Cardiac septum (tissue), 1 donor: ENCODE measurements at places on chromosomes 4 and X. TPM values are rescaled to one million over a fixed set of nuclear protein-coding genes. Genes with fewer than 3 reads are reported as not detected.

Gene IGSF1
- 16.3 TPM for total RNA-seq

Gene TEX13C
- not detected for total RNA-seq

Gene MAML3
- total RNA-seq = 4.1 TPM

Gene UBA1
- 160 TPM for total RNA-seq

Gene HCCS
- total RNA-seq = 56.0 TPM

Gene GPM6B
- total RNA-seq = 2.0 TPM

DNA sequence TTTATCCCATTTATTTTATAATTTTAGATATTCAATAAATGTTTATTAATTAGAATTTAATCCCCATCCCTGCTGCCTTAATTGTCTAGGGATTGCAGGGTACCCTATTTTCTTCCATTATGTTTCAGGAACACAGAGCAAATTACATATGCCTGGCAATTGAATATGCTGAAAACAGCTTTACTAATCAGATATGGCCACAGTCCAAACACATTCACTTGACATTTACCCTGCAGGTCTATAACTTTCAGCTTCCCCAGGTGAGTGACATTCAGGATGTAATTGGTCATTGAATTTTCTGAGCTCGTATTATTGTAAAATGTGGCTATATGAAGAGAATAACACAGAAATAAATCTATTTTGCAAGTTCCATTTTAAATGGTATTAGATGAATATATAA is 218.7 kb upstream of the NDST4 start:
- DNase-seq = no peak

DNA sequence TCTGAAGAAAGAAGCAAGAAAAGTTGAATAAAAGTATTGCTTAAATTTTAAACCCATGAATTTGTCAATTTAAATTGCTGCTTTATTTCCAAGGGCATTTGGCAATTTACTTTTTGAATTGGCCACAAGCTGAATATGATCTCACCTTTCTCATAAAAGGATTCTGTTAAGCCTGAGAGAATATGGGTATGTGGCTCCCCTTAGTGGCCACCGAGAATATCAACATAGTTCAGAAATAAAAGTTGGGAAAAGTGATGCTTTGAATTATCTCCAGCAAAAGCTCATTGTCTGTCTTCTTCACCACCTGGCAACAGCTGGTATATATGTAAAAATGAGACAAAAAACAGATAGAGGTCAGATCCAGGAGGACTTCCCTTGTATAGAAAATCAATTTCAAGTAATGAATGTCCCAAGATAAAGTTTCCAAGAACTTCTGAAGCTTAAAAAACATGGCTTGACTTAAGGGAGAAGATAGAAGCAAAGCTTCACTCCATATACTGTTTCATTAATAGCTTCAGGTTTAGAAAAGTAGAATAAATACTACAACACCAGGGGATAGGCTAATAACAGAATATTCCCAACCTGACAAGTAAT is 290.7 kb upstream of the FAM241A start:
- DNase-seq = no peak

DNA sequence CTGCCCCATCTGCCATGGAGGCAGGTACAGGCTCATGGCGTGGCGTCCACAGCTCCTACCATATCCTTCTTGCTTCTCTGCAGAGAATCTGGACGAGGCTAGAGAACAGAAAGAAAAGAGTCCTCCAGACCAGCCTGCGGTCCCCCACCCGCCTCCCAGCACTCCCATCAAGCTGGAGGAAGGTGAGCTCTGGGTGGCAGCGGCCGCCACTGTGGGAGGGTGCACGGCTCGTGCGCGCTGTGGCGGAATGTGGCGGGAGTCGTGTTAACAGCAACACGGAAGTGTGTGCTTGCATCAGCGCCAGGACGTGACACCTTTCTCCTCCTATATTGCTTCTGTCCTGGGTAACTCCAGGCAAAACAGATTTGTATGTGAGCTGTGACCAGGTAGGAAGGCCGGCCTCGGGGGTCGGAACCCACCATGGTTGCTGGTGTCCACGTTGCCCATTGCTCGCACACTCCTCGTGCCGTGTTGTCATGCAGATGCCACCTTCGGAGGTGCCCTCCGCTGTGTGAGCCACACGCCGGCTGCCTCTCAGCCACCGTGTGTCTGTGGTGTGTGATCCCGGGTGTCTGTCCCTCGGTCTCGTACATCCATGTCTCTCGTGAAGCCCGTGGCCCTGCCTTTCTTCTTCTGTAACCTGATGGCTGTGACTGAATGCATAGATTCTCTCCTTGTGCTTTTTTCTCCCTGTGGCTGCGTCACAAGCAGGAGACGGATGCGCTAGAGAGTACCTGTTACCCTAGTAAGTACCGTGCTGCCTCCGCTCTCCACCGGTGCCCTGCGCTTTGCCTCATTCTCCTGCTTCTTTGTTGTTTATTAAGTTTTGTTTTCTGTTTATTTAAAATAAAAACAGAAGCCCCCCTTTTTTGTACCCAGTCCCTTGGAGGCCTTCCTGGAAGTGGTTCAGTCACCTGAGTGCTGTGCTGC is 37.0 kb downstream of the NOP14 start:
- DNase-seq = peak; percentile 66

- no peak for DNase-seq
Observed at GRCh38 chr4:184868623-184869022, 42.9 kb upstream of the ACSL1 start.

DNA sequence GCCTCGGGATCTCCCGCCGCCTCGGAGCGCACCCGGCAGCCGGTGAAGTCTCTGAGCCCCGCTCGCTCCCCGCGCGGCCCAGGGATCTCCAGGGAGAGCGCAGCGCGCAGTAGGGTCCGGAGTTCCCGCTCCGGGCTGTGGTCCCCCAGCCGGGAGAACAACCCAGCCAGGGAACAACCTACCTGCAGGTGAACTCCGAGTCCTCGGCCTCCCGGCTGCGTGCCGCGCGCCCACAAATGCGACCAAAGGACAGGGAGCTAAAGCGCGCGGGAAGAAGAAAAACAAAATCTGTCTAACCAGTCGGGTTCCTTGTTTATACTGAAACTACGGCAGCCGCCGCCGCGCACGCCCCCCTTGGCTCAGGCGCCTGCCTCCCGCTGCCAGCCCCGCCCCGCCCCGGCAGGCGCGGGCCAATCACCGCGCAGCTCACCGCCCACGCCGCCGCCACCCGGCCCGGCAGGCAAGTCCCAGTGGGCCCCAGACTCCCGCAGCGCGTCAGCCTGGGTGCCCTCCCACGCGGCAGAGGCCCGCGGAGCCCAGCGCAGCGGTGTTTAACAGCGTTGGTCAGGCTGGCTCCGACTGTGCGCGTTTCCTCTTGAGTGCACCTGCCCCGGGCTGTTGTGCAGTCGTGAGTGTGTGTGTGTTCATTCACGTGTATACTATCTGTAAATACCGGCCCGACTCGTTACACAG is at the start of gene RASGEF1B:
Gene RASGEF1B (minus strand): TSS at position 320 of the 693 bp plus-strand sequence. CDS start 12,399 bp downstream, outside the sequence.
- DNase-seq = peak; percentile 93

DNA sequence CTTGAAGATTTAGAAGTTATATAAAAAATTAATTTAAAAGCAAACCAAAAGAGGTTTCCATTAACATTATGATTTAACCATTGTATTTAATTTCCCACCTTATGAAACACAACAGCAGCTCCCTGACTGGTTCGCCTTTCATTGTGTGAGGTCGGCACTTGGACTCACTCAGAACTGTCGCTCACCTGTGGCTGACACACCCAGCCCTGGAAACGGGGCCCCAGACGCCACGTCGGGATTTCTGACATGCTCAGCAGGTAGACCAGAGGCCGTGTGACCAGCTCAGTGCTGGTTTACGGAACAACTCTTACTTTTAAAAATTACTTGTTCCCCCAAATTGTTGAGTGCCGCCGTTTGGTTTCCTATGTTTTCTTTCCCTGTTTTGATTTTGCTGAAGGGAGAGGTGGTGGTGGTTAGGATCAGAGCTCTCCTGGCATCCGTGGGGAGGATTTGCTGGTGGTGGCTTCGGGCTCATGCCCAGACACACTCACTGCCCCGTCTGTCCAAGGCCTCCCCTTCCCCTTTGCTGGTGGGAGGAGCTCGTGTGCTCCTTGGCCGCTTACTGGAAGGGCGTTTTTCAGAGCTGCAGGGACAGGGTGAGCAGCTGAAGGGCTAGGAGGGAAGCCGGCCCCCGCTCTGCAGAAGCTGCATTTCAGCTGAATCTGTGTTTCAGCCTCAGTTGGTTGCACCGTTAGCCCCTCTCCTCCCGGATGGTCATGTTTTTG is 59.2 kb downstream of the CPLX1 start:
- no peak for DNase-seq

DNA sequence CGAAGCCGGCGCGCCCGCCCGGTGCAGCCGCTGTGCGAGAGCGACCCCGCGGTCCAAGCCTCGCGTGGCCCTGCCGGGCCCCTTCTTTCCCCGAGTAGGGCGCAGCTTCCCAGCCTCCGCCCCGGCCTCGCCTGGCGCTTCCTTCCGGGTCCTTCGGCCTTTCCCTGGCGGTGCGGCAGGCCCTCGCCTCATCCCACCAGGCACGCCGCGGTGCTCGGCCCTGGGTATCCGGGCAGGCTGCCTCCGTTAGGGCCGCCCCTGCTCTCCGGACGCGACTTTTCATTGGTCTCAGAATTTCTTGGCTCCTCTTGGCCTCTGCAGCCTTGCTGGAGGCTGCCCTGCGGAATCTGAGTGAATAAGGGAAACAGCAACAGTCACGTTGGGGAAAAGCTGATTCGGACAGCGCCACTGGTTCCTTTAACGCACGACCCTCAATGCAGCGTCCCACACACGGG is 429 bp downstream of the UVSSA start:
- DNase-seq = peak; percentile 83

DNA sequence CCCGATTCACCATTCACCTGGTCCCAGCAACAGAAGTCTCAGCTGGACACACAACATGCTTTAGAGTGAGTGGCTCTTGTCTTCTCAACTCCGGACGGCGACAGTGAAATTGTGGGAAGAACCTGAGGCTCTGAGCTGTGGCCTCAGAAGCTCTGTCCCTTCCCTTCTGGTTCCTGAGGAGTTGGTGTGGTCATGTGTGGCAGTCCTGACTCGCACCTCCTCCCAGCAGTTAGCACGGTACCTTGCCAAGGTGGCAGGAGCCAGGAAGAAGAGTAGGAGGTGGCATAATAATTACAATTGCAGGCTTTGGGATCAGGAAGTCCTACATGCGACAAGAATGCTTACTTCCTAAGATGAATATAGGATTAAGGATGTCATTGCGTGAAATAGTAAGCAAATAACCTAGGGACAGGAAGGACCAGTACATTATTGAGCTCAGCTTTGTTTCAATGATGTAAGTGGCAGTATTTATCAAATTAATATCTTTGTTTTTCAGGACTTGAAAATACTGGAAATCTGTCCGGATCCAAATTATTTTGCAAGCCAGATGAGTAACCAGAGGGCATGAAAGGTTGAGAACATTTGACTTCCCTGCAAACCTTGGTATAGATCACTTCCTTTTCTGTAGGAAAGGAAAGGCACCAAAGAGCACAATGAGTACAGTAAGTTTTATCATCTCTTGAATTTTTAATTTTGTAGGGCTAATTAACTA is 21.1 kb downstream of the RNF4 start:
- DNase-seq = no peak

GRCh38 chr4:83852085-83852451 is 316.2 kb downstream of the GPAT3 start:
- no peak for DNase-seq

GRCh38 chrX:40199704-40200103 is 101.9 kb upstream of the BCOR start:
- no peak for DNase-seq

DNA sequence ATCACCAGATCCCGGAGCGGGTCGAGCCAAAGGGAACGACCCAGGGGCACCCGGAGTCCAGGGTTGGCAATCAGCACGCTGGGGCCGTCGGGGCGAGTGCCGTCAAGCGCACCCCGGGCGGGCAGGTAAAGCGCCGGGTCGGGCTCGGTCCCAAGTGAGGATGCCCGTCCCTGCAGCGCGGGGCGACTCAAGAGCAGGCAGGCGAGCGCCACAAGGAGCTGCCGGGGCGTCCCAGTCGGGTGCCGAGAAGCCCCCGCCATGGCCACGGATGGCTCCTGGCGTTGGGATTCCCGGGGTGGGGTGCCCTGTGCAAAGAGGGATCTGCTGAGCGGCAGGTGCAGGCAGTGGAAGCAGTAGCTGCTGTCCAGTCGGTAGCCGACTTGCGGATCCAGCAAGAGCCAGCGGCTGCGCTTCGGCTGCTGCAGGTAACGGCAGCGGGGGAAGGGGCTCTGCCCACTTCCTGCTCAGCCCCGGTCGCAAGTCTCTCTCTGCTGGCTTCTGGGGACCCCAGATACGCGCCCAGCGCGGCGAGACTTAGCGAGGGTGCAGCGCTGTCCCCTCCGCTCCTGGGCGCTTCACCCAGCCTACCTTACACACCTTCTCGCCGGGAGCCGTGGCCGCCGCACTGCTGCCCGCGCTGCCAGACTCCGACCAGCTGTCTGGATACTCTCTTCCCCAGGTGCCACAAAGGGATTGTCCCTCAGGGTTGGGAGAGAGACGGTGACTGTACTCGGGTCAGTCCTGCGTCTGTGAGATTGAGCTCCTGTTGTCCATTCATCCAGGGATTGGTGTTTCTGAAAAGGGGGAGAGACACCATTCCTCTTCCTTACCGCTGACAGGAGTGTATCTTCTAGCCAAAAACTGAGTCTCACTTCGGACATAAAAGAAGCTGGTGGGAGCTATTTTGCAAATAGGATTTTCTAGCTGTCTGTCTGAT is at the start of gene FREM3:
Gene FREM3 (minus strand): TSS at position 260 of the 937 bp plus-strand sequence. CDS start 0 bp downstream, at position 260.
- no peak for DNase-seq

DNA sequence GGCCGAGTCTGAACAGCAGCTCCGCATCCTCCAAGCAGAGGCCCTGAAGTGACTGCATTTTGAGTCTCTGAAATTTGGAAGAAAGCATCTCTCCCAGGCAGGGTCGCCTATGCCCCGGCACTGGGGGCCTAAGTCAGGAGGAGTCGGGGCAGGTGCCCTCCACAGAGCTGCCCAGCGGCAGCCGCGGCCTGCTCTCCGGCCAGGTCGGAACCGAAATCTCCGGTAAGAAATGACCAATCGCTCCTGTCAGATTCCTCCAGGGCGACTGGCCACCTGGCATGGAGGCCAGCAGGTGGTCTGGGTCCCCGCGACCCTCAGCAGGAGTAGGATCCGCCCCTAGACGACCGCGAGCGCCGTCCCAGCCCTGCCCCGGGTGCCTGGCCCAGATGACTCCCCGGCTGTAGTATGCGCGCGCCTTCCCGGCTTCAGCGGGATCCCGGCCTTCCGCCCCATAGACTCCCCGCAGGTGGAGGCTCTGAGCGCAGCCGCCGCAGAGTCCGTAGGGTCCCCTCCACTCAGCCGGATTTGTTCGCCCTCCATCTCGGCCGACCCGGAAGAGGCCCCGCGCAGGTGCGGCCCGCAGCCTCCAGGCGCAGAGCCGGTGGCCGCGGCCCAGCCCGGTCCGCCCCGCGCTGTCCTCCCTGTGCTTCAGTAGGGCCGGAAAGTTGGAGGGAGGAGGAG is 1.5 kb downstream of the NKX1-1 start:
- peak; percentile 60 for DNase-seq

- no peak for DNase-seq
Observed at GRCh38 chrX:136034668-136035067, 49.4 kb downstream of the SLC9A6 start.

DNA sequence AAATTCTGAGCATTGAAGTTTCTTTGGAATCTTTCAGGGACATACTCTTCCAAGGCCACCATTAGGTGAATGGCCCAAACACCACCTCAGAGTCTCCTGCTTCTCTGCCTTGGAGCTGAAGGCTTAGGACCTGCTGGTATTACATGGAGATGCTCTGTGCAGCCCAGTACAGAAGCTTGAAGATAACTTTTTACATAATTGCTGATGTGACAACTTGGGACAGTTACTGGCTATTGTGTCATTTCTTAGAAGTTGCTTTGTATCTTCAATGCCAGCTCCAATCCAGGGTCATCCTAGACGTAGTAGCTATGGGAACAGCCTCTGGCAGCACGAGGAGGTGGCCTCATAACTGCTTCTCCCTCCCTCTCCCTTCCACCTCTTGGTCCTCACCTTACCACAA is 60.5 kb downstream of the RTL5 start:
- no peak for DNase-seq

- no peak for DNase-seq
Observed at GRCh38 chrX:63350465-63350877, 661 bp downstream of the SPIN4 start.

GRCh38 chr4:27088491-27088890 is 227.8 kb downstream of the STIM2 start:
- no peak for DNase-seq
